Lung microvascular endothelial cell (primary cell): ENCODE measurements at places on chromosomes 3 and 15. TPM values are rescaled to one million over a fixed set of nuclear protein-coding genes. Genes with fewer than 3 reads are reported as not detected.

GRCh38 chr3:125203731-125204130 lies 8.8 kb downstream of the SLC12A8 start:
- no peak for DNase-seq

- no peak for DNase-seq
These were observed 38.2 kb upstream of the FAM3D start for GRCh38 chr3:58704745-58705144.

- no peak for DNase-seq
These were observed 80.7 kb downstream of the KLF13 start for GRCh38 chr15:31407376-31407775.

DNA sequence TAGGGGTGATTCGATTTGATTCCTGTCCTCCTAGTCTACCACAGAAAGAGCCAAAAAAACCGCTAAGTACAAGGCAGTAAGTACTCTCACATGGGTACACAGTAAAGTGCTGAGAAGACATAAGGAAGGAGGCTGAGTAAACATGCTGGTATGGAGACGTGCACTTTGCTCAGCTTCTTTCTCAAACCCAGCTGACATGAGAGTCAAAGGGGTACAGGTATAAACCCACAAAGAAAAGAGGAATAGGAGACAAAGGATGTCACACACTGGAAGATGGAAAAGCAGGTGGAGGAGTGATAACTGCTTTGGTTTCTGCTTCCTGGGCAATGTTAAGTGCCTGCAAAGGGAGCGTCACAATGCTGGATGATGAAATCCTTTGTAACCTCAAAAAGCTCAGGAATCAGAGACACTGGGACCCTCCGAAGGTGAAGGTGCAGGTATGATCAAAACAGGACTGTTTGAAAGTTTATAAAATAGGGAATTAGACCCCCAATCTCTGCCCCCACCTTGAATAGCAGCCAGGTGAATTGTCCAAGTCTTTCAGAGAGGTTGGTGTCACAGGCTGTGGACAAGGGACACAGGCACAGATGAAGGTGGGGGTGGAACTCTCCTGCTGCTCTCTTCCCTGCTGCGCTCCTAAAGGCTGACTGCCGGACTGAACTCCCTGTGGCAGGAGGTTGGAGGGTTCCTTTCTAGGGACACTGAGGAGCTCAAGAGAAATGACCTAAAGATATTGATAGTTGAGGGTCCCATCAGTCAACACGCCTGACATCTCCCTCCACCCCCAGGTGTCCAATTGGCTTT lies 101.8 kb downstream of the RAB11A start:
- no peak for DNase-seq

Gene SI
- not detected in 2 replicates for total RNA-seq

- no peak for DNase-seq
These were observed 17.6 kb upstream of the ACTL6A start for GRCh38 chr3:179544981-179545645.

DNA sequence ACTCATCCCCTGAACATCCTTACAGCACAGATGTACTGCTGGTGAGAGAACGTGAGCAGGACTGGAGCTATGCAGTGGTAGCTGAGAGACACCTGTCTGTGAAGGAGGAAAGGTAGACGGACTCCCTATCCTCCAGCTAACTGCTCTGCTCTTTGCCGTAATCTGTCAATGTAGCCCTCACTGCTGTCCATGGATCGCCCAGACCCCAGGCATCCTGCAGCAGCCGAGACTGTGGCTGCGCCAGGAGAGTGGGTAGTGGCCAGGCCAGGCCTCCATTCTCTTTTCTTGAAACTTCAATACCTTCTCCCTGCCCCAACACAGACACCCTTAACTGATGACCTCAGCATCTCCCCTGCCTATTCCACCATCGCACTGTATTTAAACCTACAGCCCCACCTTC lies 44.5 kb downstream of the CRABP1 start:
- DNase-seq: no peak

- no peak for DNase-seq
These were observed 98.9 kb downstream of the ULK4 start for GRCh38 chr3:41863024-41863423.

DNA sequence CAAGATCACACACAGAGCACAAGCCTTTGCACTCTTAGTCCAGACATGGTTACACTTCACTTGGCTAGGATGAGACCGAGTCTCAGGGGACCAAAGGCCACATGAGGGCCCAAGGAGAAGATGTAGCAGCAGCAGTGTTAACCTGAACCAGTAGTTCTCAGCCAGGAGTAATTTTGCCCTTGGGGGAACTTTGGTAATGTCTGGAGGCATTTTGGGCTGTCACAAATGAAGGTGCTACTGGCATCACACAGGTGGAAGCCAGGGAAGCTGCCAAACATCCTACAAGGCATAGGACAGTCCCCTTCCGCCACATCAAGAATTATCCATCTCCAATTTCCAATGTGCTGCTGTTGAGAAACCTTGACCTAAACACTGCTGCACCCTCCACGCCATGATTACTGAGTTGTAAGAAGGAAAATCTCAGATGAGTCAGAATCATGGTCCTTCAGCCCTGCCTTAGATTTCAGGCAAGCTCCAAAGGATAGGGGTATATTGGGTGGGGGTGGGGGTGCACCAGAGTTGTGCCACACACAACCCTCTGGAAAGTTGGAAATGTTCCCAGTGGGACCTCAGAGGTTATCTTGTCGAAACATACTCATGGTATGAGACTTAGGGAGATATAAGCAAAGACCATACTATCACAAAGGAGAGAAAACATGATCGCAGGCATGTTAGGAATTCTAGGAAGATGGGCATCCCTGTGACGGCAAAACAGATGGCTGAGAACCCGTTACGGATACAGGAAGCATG lies 36.2 kb downstream of the SEMA5B start:
- DNase-seq: no peak

Gene SPATA12
- total RNA-seq: 0.44 TPM in 1 of 2 replicates, not detected in the other

DNA sequence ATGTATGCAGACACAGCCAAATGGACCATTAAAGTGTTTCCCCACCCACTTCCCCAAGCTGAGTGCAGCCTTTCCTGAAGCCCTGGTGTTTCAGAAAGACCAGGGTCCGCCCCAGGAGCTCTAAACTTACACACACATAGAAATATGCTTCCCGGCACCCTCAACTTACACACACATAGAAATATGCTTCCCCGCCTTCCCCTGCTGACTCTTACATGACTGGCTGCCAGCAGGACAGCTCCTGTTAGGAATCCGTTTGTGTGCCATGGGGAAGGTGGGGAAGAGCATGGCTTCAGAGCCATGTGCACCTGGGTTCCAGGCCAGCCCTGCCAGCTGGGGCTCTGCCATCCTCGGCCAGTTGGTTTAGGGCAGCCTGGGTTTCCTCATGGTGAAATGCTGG lies 3.6 kb downstream of the CLEC3B start:
- DNase-seq: no peak

DNA sequence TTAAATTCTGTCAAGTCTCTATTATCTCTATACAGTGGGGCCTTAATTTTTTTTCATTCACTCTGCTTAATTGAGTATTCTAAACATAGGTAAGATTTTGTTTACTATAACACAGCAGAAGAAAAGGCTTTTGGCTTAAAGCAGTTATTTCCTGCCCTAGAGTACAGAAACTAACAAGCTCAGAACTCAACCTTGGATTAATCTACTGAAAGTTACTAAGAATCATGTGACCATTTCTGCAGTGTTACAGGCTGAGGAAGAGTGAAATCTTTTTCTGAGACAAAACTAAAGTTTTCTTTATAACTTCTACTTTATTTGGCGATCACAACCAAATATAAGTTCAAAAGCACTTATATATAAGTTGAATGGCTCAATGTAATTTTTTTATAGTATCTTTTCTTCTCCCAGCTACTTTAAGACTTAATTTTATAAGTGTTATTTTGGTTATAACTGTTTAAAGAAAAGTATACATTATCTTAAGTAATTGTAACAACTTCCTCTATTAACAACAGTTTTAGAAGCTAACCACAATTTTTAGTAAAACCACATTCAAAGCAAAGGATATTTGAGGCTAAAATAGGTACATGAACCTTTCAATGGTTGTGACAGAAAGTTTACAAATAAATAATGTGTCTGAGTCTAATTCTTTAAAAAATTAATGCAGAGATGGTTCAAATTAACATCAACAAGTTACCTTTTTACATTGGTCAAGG lies 240.6 kb upstream of the NAALADL2 start:
- no peak for DNase-seq

DNA sequence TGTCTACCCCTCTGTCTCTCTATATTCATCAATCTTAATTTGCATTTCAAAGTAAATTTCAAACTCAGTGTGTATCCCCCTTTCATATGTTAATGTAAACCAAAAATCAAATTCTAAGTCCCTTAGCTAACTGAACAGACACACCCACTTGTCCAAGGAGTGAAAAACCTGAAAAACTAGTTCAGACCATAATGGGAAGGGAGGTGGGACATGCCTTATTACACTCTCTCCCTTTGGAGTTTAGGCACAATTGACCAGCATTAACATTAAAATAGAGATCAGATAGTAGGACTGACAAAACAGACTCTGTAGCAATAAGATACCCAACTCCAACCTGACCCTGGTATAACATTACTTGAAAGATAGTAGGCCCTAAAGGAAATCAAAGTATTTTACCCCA lies 247.7 kb upstream of the GADL1 start:
- DNase-seq: no peak
